Activated CD8-positive, alpha-beta memory T cell treated with anti-CD3 and anti-CD28 coated beads, Interleukin-2, amount 10 ng/mL, durations not matched to agents 7 days and 5 days (primary cell): ENCODE measurements at places on chromosomes 3 and 15.

DNA sequence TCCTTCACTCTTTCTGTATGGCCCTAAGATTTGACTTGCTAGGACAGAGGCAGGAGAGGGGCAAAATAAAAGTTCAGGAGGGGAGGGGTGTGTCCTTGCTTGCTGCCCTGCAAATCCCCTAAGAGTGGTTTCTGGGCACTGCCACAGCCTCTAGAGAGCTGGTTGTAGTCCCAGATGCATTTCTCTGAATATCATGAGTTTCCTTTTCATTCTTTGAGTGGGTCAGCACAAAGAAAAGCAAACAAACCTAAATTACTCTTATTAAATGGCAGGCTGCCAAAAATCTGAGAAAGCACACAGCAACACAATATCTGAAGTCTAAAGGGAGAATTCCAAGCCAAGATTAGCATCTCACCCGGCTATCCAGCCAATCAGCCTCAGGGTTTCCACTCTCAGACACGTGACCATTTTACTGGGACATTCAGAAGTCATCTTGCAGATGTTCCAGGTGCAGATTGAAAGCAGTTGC is 919.3 kb downstream of the TUSC7 start:
- DNase-seq = no peak

GRCh38 chr15:30885814-30886213 is 17.9 kb upstream of the FAN1 start:
- DNase-seq = no peak

DNA sequence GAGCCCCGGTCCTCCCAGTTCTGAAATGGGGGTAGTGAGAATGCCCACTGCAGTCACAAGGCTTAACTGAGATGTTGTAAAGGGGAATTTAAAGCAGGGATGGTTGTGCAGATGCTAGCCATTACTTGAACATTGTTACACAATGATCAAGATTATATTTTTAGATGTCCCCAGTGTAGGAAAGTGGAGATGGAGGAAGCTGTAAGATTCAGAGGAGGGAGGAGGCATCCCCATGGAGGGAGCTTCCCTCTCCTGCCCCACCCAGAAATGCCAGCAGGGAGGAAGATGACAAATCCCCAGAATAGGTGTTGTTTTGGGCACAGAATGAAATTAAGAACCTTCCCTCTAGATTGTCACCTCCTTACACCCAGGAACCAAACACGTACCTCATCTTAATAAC is 46.1 kb downstream of the EFCAB12 start:
- DNase-seq = no peak

DNA sequence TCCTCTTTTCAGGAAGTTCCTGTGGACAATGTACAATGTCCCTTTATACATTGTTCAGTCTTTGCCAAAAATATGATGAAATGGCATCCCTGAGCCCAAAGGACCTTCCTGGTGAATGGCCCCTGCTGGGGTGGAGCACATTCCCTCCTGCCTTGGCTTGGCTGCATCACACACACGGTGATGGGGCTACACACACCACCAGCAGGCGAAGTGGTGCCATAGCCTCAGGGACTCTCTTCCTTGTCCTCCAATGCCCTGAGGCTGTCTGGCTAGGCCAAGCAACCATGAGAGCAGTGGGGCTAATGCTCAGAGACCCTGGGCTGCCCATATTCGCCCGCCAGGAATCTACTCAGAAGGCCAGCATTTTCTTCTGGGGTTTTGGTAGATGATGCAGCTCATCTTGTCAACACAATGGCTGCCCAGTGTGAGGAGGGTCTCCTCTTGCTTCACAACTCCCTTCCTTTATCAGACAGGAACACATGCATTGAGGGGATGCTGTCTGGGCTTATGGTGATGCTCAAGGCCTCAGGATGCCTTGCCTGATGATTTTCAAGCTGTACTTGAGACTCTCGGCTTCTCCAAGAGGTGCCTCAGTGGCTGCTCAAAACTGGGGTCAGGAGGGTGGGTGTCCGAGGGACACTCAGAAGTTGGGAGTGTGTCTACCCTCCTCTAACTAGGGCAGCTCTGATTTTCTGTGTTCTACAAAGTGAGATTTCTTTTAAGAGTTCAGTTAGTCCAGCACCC is 40.9 kb upstream of the EPHB1 start:
- no peak for DNase-seq

GRCh38 chr15:54519577-54519976 is 541.3 kb downstream of the UNC13C start:
- no peak for DNase-seq

DNA sequence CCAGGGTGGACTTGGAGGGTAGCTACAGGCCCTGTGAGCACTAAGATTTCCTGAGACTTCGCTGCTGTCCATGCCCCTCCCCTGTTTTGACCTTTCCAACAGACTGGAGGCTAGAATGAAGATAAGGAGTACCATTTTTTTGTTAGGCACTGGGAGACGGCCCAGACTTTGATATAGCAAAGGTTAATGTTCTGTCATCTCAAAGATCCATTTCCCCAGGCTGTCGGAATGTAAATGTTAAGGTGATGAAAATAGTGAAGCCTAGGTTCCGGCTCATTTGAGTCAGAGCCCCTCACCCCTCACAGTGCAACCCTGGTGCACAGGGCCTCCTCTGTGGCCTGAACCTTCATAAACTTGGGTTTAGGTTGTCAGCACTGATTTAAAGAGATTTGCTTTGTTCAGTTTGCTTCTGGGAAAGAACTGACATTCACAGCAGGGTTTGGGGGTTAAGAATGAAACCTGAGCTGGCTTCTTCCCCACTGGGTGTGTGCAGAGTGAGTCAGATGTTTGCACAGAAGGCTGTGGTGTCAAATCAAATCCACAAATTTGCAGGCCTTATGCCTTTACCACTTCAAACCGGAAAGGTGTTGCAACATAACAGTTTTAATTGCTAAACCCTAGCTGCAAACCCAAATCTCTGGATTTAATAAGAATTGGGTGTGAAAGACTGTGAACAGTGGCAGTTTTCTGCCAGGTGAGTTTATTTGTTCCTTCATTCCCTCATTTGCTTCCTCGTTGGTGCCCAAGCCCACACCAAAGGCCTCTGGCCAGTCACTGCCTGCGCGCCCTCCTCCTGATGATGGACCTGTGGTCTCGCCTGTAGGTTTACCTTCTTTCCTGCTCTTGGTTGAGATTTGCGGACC is 20.6 kb upstream of the KCTD6 start:
- DNase-seq = peak; percentile 88

DNA sequence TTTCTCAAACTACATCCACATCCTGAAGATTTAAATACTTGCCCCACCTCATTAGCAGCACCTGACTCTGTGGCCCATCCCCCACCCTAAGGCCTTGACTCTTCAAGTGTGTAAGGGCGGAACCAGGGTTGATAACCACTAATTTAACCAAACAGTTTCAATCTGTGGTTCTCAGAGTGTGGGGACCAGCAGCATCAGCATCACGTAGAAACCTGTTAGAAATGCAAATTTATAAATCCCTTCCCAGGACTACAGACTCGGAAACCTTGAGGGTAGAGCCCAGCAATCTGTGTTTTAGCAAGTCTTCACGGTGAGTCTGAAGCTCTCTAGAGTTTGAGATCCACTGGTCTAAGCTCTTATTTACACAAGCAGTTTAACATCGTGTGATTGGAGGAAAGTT is 12.4 kb downstream of the GNB4 start:
- no peak for DNase-seq

- peak; percentile 34 for DNase-seq
These were observed 28.7 kb upstream of the ATP2B2 start for GRCh38 chr3:10534066-10534465.

GRCh38 chr3:16207031-16207430 is 32.6 kb downstream of the GALNT15 start:
- DNase-seq = no peak

- no peak for DNase-seq
These were observed 25.3 kb downstream of the LOXL1 start for GRCh38 chr15:73951601-73952000.

DNA sequence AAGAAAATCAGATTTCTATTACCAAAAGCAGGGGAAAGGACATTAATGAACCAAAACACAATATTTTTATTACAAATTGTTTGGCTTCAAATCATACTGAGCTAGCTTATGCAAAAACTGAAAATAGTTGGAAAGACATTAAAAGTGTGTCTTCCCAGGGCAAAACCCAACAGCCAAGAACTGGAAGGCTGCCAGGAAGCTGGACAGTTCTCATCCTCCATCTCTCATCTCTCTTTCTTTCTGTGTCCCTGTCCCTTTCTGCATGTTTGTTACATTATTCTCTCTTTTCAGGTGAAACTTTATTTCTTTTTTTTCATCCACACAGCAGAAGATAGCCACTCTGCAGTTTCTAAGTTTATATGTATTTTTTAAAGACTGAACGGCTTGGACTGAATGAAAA is 41.1 kb upstream of the SNTN start:
- DNase-seq = no peak

DNA sequence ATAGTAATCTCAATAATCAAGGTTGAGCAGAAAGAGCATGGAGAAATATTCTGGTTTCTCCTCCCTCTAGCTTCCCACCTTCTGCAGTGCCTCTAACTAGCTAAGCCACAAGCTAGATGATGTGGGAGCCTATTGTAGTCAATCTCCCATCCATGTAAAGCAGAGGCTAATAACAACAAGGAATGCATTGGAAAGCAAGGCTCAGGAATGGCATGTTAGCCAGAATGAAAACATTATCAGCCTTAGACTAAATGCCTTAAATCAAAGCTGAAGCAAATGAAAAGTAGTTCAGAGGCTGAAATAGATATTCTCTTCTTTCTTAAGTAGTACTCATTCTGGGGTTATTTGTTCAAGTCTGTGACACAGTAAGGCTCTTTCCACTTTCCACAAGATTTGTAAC is 350.3 kb upstream of the DPPA4 start:
- DNase-seq = no peak

- DNase-seq = no peak
These were observed 193.9 kb upstream of the UBE2E1 start for GRCh38 chr3:23611737-23612295.

GRCh38 chr3:36907911-36908646 is 36.8 kb downstream of the TRANK1 start:
- peak; percentile 88 for DNase-seq

- DNase-seq = no peak
These were observed 19.4 kb downstream of the IFT57 start for GRCh38 chr3:108202834-108203233.

DNA sequence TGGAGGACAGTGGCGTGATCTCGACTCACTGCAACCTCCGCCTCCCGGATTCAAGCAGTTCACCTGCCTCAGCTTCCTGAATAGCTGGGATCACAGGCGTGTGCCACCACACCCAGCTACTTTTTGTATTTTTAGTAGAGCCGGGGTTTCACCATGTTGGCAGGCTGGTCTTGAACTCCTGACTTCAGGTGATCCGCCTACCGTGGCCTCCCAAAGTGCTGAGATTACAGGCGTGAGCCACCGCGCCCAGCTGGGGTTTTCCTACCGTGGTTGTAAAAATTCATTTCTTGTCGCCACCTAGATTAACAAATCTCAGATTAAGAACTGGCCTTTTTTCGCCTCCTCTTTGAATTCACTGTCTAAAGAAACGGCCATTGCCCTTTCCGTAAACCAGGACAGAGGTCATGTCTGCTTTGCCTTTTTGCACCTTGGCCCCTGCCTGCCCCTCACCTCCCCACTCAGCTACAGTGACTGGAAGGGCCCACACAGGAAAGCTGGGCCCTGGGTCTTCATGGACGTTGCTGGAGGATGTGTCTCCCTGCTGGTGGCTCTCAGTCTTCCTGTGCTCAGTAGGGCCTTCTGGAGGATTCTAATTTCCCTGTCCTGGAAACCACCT is 17.2 kb downstream of the ZNF710 start:
- peak; percentile 37 for DNase-seq

GRCh38 chr3:149267565-149267964 is 45.9 kb upstream of the CP start:
- DNase-seq = no peak

GRCh38 chr3:36032180-36033047 is 347.9 kb upstream of the STAC start:
- DNase-seq = no peak

GRCh38 chr3:184524981-184525336 is 36.6 kb upstream of the EPHB3 start:
- peak; percentile 53 for DNase-seq

DNA sequence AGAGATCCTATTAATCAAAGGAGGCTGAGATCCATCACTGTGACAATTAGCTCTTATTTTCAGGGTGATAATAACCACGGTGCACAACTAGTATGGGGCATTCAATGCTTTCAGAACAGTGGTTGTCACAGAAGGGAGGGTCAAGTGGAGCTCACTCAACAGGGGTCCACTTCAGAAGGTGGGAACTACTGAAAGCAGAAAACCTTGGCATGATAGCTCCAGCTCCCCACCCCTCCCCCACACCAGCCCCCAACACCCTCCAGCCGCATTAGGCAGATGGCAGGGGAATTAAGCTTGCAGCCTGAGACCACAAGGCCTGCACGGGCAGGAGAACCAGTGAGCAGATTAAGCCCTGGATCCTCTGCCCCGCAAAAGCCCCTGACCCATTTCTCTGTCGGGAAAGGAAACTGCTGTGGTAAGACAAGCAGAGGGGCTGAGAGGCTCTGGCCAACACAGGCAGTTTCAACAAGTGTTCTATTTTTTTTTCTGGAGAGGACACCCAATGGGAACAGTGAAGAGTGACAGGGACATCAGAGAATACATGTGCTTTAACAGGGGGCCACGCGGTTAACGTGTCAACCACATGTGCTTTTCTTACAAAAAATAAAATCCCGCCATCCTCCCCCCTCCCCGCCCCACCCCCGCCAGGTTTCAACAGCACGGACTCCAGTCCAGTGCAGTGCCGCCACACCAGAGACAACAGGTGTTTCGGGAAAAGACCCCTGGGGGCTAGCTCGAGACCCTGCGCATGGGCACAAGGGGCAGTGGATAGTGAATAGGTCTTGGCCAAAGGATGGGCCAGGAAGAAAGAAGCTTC is 997 bp downstream of the FYCO1 start:
- peak; percentile 87 for DNase-seq

GRCh38 chr3:99666201-99666600 is 27.8 kb downstream of the COL8A1 start:
- DNase-seq = no peak

GRCh38 chr3:143387425-143387824 is 267.9 kb downstream of the CHST2 start:
- no peak for DNase-seq
